ENCODE measurements at places on chromosomes 4 and X. TPM values are rescaled to one million over a fixed set of nuclear protein-coding genes. Genes with fewer than 3 reads are reported as not detected.

PROM1 gene
- not detected for total RNA-seq

FHIP1A gene
- not detected for total RNA-seq

TCEAL9 gene
- total RNA-seq: 2.4 TPM

GJB1 gene
- not detected for total RNA-seq

S100G gene
- not detected for total RNA-seq

FGA gene
- not detected for total RNA-seq

CXCL9 gene
- total RNA-seq: not detected

ELOVL6 gene
- total RNA-seq: 20.8 TPM
